ENCODE measurements at places on chromosomes 5 and 9.
A peak's percentile ranks its signal among the peaks of the same experiment; 100 is the strongest.

GRCh38 chr5:175535796-175536195 lies 57.4 kb downstream of the SFXN1 start:
- DNase-seq = no peak

GRCh38 chr9:13278023-13278367 lies 1.5 kb downstream of the MPDZ start:
- no peak for DNase-seq

DNA sequence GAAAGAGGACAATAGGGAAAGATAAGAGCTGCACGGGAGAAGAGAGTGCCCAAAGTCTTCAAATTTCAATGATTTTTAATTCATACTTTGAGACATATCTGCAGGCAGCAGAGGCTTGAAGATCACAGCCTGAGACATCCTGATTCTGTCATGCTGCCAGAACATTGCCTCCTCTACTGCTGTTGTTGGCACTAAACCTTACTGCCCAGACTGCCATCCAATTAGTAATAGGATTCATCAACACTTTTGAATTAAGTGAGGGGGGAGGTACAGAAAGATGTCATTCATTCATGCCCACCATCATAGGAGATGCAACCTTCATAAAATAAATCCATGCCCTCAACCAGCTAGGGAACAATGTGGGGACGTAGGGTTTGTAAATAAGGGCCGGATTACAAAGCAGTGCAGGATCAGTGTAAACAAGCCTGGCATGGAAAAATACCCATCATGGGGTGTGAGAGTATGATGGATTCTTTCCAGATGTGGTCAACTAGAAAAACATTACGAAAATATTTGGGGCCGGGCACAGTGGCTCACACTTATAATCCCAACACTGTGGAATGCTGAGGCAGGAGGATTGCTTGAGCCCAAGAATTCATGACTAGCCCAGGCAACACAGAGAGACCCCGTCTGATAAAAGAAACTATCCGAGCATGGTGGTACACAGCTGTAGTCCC lies 122.1 kb upstream of the DAPK1 start:
- no peak for DNase-seq

GRCh38 chr9:7973123-7973522 lies 173.5 kb upstream of the DMAC1 start:
- DNase-seq = no peak

DNA sequence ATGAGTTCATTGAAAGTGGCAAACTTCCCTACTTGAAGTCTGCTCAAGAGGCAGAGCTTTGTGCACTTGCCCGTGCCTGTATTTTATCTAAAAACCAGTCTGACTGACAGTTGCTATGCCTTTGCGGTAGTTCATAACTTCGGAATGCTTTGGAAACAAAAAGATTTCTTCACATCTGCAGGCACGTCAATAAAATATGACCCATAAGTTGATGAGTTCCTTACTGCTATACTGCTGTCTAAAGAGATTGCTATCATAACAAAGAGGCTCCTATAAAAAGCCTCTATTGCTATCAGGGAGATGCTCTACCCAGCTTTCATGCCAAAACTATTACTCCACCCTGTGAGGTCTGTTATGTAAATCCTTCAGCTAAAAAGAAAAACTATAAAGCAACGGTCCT lies 25.4 kb upstream of the RNF20 start:
- no peak for DNase-seq

DNA sequence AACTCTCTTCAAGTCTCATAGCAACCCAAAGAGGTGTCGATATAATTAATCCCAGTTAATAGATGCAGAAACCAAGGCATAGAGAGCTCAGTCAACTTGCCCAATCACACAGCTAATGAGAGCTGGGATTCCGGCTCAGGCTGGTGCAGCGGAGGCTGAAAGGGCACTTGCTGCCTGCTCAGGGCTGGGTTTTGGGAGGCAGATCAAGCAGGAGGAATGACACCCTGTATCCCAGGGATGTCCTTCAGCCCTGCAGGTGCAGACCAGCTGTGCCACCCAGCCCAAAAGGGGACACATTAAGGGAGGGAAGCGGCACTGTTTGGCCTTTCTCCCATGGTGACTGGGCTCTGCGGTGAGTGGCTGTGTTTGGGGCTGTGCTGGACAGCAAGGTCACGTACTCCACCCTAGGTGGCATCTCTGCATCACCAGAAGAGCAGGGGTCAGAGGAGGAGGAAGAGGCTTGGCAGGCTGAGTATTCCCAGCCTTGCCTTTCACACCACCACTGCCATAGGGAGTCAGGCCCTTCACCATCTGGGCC lies 124.1 kb downstream of the MVB12B start:
- DNase-seq = no peak

DNA sequence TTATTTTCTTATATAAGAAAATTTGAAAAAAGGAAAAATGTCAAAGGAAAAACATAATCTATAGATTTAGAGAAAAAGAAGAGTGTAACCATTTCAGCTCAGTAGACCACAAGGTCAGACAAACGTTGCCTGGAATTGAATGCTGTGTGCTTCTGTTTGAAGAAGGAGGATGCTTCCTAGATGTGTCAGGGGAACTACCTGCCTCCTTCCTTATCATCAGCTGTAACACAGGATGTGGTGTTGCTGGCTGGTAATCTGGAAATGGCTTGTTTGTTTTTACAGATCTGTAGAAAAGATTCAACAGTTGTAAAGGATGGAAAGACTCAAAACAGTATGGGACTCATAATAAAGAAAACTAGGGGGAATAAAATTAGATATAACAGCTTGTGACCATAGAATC lies 160.7 kb upstream of the MEF2C start:
- no peak for DNase-seq

DNA sequence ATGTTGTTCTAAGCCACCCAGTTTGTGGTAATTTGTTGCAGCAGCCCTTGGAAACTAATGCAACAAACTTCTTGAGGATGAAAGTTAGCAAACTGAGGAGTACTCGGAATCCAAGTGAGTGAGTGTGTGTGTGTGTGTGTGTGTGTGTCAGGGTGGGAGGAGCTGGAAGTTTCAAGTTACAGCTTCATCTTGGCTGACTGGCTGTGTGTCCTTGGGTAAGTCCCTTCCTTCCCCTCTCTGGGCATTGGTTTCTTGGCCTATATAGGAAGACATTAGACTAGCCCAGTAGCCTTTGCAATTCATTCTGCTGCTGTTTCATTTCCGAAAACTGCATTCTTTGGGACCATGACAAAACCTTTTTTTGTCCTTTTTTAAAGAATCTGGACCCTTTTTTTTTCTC lies 157.2 kb downstream of the MELK start:
- no peak for DNase-seq

DNA sequence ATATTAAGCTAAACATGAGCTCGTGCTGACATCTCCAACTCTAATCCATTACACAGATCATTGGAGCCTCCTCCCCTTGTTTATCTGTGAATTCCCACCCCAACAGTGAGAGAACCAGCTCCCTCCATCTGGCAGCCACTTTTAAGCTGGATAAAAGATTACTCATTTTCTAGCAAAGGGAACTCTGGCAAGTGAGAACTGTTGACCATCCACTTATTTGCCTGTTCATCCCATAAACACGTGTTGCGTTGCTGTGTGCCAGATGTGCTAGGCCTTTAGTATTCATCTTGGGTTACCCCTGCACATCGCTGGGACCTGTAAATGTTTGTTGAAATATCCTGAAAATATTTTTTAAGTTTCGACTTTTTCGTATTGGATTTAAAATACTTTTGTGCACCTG lies 2.4 kb upstream of the TOR1A start:
- DNase-seq = no peak

DNA sequence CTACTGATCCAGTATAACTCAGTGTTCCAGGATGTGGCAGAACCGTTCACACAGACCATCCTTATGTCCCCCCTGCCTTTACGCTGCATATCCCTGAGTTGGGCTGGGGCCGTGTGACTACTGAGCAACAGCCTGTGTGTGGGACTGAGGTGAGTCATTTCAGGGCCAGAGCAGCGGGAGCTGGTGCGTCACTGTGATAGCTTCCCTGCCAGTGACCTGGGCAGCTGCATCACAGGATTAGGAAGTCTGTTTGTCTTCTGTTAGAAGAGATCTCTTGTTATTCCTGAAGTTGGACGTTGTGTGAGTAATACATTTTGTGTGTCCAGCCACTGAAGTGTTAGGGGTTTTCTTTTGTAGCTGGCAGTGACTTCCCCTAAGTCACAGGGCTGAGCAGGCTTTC lies 35.6 kb downstream of the TPPP start:
- peak; percentile 80 for DNase-seq

- DNase-seq = no peak
Measured at GRCh38 chr5:31982621-31983020, 191.5 kb downstream of the GOLPH3 start.

DNA sequence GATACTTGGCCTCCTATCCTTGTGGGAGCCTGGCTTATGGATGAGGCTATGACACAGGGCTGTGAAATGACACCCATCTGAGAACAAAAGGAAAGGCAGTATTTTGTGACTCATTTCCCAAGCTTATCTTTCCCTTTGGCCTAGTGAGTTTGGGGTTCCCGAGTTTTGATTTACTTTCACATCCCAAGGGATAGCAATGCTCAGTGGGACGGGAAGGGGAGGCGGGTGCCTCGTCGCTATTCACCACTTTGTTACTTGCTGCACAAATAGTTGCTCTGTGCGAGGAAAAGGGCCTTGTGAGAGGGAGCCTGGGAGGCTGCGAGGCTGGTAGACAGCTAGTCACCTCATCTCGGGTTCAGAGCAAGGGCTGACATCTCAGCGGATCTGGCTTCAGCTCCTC lies 59.1 kb upstream of the ENTREP1 start:
- DNase-seq = no peak

- DNase-seq = peak; percentile 83
Measured at GRCh38 chr5:124402144-124402581, 344.3 kb downstream of the ZNF608 start.

DNA sequence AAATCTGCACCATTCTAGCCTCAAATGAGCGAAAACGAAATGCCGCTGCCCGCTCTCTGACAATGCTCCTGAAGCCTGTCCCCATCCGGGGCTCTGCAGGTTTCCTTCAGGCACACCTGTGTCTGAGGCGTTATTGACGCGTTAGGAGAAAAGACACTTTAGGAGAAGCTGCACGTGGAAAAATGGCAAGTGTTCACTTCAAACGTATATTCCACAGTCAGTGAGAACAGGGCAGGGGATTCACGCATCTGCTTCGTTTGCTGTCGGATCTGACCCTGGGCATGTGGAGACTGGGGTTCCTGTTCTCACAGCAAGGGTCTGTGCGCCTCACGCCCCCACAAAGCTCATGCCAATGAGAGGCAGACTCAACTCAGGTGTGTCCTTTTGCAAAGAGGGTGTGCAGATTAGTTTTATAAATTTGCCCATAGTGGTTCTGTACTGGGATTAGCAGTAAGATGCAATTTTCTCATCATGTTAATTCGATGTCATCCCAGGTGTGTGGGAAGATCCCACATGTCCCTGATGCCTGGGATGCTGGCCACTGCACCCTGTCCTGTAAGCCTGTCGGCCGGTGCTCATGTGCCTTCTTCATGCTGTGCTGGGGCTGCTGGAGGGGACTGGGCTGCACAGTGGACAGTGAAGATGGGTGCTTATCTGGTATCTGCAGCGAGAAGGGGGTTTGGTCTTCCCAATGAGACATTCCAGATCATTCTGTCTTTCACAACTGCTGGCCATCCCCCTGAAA lies 11.2 kb upstream of the TBC1D9B start:
- DNase-seq = peak; percentile 39

DNA sequence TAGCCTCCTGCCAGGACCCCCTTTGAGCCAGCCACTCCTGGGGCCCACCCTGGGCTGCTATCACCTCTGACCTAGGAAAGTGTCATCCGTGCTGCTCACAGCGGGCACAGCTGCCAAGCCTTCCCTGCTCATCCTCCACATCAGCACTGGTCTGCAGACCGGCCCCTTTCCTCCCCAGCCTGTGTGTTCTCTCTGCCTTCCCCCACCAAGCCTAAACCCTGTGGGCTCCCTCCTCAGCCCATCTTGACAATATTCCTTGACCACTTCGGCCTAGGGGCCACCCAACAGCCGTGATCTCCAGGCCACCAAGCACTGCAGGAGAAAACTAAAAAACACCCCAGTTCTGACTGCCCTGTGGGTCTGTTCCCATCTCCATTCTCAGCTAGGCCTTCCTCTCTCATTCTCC lies 135.1 kb downstream of the DAB2IP start:
- DNase-seq = no peak

DNA sequence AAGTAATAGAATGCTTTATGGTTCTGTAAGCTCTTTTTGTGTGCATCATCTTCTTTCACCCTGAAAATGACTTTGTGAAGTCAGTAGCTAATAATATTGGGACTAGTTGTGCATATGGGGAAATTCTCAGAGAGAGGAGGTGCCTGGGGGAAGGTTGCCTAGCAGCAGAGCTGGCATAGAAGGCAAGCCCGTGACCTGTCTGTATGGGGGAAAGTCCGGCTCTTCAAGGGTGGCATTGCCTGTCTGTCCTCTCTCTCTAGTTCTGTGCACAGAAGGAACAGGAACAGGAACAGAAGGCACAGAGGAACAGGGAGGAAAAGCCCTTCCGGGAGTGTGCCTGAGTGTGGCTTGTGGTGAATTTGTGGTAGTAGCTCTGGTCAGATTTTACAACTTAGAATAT lies 33.1 kb downstream of the SH3GL2 start:
- DNase-seq = no peak

- DNase-seq = no peak
Measured at GRCh38 chr5:55568654-55569512, 34.1 kb upstream of the PLPP1 start.

DNA sequence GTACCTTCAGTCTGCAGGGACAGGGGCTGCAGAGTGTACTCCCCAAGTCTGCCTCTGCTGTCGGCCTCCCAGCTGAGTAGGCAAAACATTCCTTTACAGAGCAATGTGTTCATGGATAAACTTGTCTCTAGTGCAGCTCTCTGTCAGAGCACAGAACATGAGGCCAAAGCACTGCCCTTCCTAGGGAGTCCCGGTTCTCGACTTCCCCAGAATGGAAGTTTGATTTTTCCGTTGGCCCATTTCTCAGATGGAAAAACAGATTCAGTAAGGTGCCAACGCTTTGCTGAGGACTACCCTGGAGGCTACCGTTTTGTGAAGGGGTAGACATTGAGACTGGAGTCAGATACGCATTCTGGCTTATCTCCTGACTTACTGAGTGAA lies 422 bp upstream of the TRIM32 start:
- DNase-seq = no peak

DNA sequence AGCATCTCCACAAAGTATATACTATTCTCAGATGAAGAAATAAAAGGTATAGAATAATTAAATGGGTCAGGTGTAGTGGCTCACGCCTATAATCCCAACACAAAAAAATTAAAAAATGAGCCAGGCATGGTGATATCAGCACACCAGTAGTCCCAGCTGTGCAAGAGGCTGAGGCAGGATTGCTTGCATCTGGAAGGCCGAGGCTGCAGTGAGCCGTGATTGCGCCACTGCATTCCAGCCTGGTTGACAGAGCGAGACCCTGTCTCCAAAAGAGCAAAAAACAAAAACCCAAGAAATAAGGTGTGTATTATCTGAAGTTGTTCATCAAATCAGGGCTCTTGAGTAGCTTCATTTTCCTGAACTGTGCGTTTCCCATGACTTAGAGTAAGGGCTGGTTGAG lies 83.2 kb upstream of the MYO10 start:
- no peak for DNase-seq

DNA sequence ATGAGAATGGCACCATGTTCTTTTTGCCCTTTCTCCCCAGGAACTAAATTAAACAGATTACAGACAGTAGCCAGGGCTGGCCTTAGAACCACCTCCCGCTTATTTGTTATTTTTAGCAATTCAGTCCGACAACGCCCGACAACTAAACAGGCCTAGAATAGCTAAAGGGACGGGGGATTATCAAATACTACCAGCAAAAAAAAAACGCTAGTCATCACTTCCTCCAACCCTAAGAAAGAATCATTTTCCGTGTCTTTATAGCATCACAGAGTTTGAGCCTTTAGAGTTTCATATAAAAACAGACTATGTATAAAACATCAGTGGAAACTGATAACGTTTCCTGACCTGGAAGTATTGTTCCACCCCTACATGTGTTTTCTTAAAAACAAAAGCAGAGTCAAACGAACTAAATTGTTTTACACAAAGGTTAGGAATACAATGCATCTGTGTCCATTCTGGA lies 35.3 kb downstream of the PFDN1 start:
- DNase-seq = no peak
